ENCODE measurements at places on chromosomes 7 and 10. TPM values are rescaled to one million over a fixed set of nuclear protein-coding genes. Genes with fewer than 3 reads are reported as not detected.

The PNLIPRP1 gene
- not detected for total RNA-seq

DNA sequence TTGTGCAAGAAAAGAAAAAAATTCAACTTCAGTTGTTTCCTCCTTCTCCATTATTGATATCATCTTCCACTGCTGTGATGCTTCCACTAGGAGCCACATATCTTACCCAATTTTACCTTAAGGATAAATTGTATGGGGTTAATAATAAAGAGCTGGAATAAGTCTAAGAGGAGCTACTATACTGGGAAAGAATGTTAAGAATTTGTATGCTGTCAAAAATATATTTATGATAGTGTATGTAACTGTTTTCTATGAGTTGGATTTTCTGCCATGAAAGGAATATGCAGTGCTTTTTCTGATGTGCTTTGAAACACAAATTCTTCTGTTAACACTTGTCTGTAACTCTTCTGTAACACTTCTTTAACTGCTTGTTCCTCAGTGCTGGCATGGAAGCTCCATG is 219.1 kb downstream of the VTI1A start:
- H3K27me3 ChIP-seq: no peaks in the 10 kb centered on the region
- no peaks in the 10 kb centered on the region for H3K4me1 ChIP-seq
- H3K27ac ChIP-seq: no peak overlapping the region
- DNase-seq: no peak

DNA sequence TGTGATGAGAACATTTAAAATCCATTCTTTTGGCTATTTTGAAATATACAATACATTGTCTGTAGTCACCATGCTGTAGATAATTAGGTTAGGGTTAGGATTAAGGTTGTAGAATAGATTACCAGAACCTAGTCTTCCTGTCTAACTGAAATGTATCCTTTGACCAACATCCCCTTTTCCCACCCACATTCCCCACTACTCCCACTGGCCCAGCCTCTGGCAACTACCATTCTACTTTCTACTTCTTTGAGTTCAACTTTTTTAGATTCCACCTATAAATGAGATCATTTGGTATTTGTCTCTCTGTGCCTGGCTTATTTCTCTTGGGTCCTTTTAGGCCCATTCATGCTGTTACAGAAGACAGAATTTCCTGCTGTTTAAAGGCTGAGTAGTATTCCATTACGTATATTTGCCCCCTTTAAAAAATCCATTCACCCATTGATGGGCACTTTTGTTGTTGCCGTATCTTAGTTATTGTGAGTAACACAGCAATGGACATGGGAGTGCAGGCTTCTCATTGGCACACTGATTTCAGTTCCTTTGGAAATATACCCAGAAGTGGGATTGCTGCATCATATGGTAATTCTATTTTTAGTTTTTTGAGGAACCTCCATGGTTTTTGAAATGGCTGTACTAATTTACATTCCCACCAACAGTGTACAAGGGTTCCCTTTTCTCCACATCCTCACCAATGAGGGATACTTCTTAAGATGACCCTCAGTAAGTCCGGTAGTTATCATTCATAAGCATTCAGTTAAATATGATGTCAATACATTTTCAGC is 104.0 kb downstream of the RALA start:
- H3K4me3 ChIP-seq: no peak overlapping the region
- no peaks in the 10 kb centered on the region for H3K27me3 ChIP-seq

- no peak overlapping the region for H3K4me3 ChIP-seq
- no peaks in the 10 kb centered on the region for H3K4me1 ChIP-seq
- H3K36me3 ChIP-seq: no peaks in the 10 kb centered on the region
- no peaks in the 10 kb centered on the region for H3K27me3 ChIP-seq
- no peak overlapping the region for H3K27ac ChIP-seq
Measured at GRCh38 chr10:114429581-114430335, 25.5 kb upstream of the AFAP1L2 start.

DNA sequence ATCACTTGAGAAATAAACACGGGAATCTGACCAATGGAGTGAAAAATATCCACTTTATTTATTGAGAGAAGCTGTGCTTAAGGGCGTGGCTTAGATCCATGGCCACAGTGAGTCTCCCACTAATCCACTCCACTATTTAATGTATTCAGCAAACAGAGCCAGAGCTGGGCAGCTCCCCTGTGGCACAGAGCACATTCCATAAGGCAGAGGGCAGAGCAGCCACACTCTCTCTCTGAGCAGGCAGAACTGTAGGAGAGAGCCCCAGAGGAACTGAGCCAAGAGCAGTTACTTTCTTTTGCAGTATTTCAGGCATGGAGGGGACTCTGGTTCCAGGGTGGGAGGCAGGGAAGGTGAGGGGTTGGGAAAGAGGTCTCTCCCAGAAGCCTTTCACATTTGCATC is 106.0 kb downstream of the GALNT17 start:
- DNase-seq: peak; percentile 48
- peaks cover 3% of the 10 kb centered on the region for H3K4me1 ChIP-seq
- H3K27ac ChIP-seq: no peak overlapping the region
- H3K27me3 ChIP-seq: no peaks in the 10 kb centered on the region
- no peaks in the 10 kb centered on the region for H3K36me3 ChIP-seq

- no peaks in the 10 kb centered on the region for H3K27me3 ChIP-seq
- H3K36me3 ChIP-seq: no peaks in the 10 kb centered on the region
- no peak overlapping the region for H3K27ac ChIP-seq
- no peaks in the 10 kb centered on the region for H3K4me1 ChIP-seq
- no peak overlapping the region for H3K4me3 ChIP-seq
Measured at GRCh38 chr7:153061910-153062528, 302.5 kb downstream of the ACTR3B start.

The ZNF736 gene
- not detected for total RNA-seq

- no peak overlapping the region for H3K4me3 ChIP-seq
- H3K4me1 ChIP-seq: no peaks in the 10 kb centered on the region
- H3K36me3 ChIP-seq: no peaks in the 10 kb centered on the region
- DNase-seq: no peak
Measured at GRCh38 chr7:113408999-113409398, 290.6 kb upstream of the SMIM30 start.

The SMARCD3 gene
- 38.0 TPM for total RNA-seq

GRCh38 chr10:7045891-7046599 is 364.8 kb downstream of the SFMBT2 start:
- no peak overlapping the region for H3K27ac ChIP-seq
- no peak overlapping the region for H3K4me3 ChIP-seq
- no peaks in the 10 kb centered on the region for H3K4me1 ChIP-seq
- H3K27me3 ChIP-seq: no peaks in the 10 kb centered on the region
- no peaks in the 10 kb centered on the region for H3K36me3 ChIP-seq
- no peak for DNase-seq

The EVX1 gene
- 1.1 TPM for total RNA-seq

The FRG2B gene
- total RNA-seq: not detected

- no peaks in the 10 kb centered on the region for H3K4me1 ChIP-seq
- DNase-seq: peak; percentile 48
- no peak overlapping the region for H3K27ac ChIP-seq
- H3K4me3 ChIP-seq: no peak overlapping the region
- H3K36me3 ChIP-seq: no peaks in the 10 kb centered on the region
- no peaks in the 10 kb centered on the region for H3K27me3 ChIP-seq
Measured at GRCh38 chr10:51001587-51001986, 72.7 kb upstream of the PRKG1 start.

- H3K4me1 ChIP-seq: no peaks in the 10 kb centered on the region
- DNase-seq: no peak
- H3K36me3 ChIP-seq: no peaks in the 10 kb centered on the region
- H3K27me3 ChIP-seq: no peaks in the 10 kb centered on the region
- no peak overlapping the region for H3K4me3 ChIP-seq
Measured at GRCh38 chr7:24356718-24357386, 72.9 kb downstream of the NPY start.
